ENCODE measurements at places on chromosomes 3 and 15. TPM values are rescaled to one million over a fixed set of nuclear protein-coding genes. Genes with fewer than 3 reads are reported as not detected.
A peak's percentile ranks its signal among the peaks of the same experiment; 100 is the strongest.

DNA sequence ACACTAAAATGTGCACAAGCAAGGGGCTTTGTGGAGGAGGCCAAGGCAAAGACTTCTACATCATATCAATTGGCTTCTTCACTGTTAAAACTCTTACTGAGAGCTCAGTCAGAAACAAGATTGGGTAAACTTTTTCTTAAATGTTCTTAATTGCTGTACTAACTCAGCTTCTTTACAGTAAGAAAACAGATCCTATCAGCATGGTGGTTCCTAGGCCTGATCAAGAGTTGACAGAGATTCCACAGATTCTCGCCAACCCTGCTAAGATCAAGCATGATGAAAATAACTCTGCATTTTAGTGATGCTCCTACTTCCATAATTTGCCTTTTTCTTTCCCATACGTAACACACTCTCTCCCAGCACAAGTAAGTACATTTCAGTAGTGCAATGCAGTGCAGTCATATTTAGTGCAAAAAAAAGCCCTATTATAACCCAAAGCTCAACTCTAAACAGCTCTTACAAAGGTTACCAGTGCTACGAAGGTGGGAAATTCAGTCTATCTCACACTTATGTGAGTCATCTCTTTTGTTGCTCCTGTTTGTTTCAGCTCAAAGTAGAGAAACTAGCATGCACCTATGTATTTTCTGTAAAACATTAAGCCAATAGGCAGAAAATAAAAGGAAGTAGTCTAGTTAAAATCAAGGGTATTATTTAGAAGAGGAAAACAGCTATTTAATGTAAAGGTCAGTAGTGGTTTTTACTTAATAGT, 29.9 kb downstream of the TIGIT start:
- DNase-seq, result no peak

GRCh38 chr3:161991901-161992540, 495.4 kb downstream of the OTOL1 start:
- no peak for DNase-seq

- peak; percentile 61 for DNase-seq
These were observed 939 bp upstream of the ULK3 start for GRCh38 chr15:74843891-74844299.

The UTS2B gene
- polyA plus RNA-seq, result 0.76 TPM

DNA sequence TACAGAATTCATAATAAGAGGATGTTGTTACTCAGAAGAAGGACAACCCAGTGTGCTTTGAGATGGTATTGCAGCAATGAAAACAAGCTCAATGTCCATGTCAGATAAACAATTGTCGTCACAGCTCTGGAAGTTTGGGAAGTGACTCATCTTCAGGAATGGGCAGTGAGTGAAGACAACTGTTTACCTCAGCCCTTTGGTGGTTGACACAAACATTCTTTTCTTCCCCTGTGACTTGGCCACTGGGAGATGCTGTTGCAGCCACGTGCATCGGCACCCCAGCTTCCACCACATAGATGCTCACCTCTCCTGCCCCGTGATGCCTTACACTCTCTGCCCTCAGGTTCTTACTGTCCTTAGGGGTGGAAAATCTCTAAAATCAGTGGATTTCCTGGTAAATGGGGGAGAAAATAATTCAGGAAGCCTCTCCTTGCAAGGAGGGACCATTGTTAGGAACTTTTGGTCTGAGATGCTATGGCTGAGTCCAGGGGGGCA, 114.1 kb upstream of the GALNT15 start:
- DNase-seq, result no peak

The C3orf20 gene
- polyA plus RNA-seq, result not detected

All from liver (tissue), 10 donors.